ENCODE measurements at places on chromosomes 3 and 15. TPM values are rescaled to one million over a fixed set of nuclear protein-coding genes. Genes with fewer than 3 reads are reported as not detected.

DNA sequence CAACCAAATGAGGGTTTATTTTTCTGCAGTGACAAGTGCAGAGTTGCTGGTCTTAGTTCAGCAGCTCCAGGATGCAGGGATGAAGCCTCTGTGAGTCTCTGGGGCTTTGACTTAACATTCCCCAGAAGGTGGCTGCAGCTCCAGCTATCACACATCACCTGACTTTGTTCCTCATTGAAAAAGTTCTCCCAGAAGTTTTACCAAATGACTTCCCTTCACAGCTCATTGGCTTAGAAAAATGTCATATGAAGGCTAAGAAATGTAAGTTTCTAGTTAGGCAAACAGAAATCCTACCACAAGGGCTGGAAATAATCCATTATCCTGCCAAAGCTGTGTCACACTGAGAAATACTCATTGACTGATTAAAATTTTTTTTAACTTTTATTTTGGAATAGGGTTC lies 184.9 kb downstream of the MINAR1 start:
- DNase-seq, result no peak

DNA sequence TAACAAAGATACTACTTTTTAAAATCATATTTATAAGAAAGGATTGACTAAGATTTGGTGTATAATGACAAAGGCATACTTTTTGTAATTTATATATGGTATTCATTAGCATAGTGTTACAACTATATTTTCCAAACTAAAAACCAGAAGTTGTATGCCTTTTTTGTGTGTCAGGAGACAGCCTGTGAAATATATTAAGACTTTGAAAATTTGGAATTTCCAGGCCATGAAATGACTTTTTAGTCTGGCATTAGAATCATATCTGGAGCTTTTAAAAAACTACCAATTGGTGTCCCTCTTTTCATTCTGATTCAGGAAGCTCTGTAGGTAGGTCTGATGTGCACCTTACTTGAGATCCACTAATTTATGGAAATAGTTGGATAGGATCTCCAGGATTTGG lies 41.9 kb downstream of the CALML4 start:
- no peak for DNase-seq

DNA sequence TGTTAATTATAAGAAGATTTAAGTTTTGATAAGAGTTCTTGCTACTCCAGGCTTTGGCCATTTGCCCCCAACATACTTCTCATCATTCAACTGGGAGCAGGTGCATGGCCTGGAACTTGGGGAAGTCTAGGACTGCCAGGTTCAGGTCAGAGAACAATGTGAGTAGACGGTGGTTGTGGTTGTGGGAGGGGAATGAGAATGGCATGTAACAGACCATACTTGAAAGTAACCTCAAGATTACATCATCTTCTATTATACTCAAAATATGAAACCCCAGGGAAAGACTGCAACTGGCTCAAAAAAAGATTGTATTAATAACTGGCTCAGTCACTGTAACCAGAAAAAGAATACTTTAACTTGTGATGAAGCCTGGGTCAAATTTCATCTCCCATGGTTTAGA lies 364.9 kb upstream of the DPPA4 start:
- DNase-seq, result no peak

- no peak for DNase-seq
Observed at GRCh38 chr15:41691471-41691870, 31.3 kb downstream of the MGA start.

The HGD gene
- total RNA-seq, result 0.73 TPM

Data from cardiac septum (tissue), 1 donor.